ENCODE measurements at places on chromosomes 3 and 15. TPM values are rescaled to one million over a fixed set of nuclear protein-coding genes. Genes with fewer than 3 reads are reported as not detected.

DNA sequence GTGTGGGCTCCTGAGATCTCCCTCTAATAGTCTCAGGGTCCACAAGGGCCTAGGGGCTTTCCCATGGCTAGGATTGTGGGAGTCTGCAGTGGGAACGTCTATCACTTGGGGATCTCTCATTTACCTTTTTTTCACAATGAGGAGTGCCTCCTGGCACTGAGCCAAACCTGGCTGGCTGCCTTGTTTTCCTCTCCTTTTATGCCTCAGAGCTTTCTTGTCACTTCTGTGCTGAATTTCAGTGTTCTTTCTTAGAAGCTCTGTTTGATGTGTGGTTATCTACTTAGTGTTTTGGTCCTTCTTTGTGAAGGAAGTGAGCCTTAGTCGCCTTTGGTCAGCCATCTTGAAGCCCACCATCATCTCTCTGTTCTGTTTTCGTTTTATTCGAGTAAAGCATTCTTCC is 33.9 kb downstream of the DOCK3 start:
- no peak for DNase-seq

- no peak for DNase-seq
Observed at GRCh38 chr3:44665173-44665572, 16.6 kb downstream of the ZNF35 start.

- no peak for DNase-seq
Observed at GRCh38 chr3:40843851-40844548, 319.2 kb downstream of the ZNF621 start.

DNA sequence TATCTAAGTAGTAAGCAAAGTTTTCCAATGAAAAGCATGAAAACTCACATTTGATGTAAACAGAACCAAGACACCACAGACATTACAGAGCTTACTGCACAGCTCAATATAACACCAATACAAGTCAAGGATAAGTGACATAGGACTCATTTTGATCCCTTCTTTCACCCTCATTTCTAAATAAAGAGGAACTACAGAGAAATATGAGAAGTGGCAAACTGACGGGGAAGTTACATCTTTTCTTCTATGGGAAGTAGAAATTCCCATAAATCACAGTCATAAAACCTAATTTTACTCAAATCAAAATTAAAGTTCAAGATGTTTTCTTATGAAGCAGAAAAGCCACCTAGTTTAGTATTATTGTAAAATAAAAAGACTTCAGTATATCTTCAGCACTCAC is 3.8 kb downstream of the ATG3 start:
- DNase-seq, result no peak

- no peak for DNase-seq
Observed at GRCh38 chr15:101310161-101310480, 15.1 kb upstream of the SNRPA1 start.

- DNase-seq, result no peak
Observed at GRCh38 chr15:77866596-77867125, 210.8 kb downstream of the TBC1D2B start.

- DNase-seq, result no peak
Observed at GRCh38 chr3:8981700-8982099, 18.4 kb upstream of the RAD18 start.

DNA sequence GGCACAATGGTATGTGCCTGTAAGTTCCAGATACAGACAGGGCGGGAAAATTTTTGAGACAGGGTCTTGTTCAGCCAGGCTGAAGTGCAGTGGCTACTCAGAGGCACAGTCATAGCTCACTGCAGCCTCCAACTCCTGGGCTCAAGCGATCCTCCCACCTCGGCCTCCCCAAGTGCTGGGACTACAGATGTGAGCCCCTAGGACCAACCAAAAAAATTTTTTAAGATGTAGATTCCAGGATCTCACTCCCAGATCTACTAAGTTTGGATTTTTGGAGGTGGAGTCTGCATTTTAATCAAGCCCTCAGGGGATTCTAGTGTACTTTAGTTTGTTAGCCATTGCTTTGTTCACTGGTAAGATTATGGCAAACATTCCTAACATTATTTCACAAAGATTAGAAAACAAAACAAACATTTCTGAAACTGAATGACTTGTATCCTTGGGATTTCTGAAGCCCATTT is 2.7 kb downstream of the LIPH start:
- no peak for DNase-seq

DNA sequence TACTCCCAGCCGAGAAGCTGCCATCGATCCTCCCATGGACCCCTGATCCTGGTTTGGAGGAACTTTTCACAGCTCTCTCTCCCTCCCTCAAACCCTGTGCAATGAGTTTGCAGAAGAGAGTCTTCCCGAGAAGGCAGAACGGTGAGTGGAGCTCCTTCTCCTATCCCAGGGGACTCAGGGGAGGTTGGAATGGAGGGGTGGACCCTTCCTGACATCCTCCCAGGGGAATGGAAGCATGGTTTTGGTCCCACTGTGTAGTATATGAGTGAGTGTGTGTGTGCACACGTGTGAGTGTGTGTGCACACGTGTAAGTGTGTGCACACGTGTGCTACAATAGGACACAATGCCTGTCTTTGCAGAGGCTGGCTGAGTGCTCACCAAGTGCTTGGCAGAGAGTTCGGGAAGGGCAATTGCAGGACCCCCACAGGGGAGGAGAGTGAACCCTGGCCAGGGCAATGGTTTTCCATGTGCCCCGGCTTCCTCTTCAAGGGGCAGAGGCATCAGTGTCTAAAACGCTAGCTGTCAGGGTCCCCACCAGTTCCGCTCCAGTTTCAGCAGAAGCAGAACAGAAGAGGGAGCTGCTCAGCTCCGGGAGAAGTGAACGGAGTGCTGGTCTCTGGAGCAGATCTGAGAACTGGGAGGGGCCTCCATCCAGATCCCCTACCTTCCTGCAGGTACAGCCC is 13.8 kb upstream of the IL16 start:
- no peak for DNase-seq

GRCh38 chr3:181457190-181457589 is 254.5 kb upstream of the SOX2 start:
- DNase-seq, result no peak

DNA sequence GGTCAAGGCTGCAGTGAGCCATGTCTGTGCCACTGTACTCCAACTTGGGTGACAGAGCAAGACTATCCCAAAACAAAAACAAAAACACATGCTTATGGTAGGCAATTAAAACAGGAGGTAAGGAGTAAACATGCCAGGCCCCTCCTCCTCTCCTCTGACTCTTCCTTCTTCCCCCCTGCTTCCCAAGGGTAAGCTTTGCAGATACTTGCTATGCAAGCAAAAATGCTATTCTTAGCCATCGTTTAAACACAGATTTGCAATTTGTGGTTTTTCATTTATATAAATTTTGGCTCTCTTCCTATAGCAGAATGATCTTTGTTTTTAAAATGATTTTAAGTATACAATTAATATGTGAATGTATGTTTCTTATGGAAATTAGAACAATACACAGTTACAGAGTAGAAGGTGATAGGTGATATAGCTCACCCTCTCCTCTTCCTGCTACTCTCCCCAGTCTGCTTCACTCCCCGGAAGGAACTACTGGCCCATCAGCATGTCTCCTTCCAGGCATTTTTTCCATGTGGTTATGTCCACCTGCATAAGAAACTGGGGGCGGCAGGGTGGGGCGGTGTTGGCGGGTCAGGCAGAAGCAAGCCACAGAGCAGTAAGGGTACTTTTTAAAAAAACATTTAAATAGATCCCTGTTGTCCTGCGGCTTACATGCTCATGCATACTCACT is 42.1 kb downstream of the IGF1R start:
- DNase-seq, result no peak

GRCh38 chr3:142348460-142348859 is 99.4 kb downstream of the XRN1 start:
- no peak for DNase-seq

GRCh38 chr15:68284616-68285258 is 7.2 kb downstream of the FEM1B start:
- no peak for DNase-seq

DNA sequence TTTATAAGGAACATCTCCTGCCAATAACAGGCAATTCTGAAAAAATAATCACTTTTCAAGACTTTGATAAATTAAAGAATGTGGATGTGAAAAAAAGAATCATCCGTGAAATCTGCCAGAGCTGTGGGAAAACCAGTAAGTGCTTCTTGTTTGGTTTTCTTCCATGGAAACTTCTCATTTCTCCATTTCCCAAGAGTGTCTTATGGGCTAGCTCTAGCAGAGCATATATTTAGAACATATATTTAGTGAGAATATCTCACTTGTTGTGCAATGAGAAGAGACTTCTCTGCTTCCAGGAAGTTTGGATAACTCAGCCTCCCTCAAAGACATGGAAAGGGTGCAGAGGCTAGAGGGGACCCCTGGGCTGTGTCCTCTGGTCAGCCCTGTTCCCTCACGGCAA is 49.9 kb downstream of the COL6A5 start:
- DNase-seq, result no peak

DNA sequence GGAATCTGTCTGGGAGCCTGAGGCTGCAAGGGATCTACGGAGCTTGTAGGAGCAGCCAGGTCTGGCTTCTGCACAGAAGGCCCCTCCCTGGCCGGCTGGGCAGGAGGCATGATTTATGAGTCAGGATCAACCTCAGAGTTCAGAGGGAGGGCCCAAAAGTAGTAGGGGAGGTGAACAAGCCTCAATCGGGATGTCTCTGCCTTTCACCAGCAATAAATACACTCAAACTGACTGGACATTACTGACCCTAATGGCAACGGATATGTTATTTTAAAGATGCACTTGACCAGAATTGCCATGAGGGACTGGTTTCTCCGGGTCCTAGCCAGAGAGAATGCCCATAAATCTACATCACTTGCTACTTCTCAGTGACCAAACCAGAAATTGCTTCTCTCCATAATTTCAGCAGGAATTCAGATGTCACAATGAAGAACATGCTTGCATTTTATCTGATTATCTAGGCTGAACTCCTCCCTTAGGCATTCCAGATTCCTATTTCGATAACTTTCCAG is 109.6 kb upstream of the LMOD3 start:
- DNase-seq, result peak; percentile 7

DNA sequence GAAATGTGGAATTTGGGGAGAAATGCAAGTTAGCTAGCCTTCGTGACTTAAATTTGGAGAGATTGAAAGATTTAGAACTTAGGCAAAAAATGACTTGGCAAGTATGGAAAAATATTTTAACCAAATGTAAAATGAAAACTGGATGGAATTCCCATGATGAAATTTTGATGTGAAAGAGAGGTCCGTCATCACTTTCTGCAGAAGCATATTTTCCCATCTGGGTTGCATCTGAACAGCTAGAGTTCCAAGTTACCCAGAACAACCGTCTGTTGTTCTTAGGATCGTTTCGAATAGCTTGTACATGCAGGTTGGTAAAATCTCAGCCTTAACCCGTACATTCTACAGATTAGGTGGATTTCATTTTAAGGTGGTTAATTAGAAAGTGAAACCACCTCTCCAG is 136.3 kb downstream of the GHSR start:
- DNase-seq, result no peak

GRCh38 chr3:138455801-138456716 is 21.6 kb downstream of the ESYT3 start:
- DNase-seq, result no peak

- peak; percentile 87 for DNase-seq
Observed at GRCh38 chr3:111967651-111968274, 11.1 kb upstream of the ABHD10 start.

DNA sequence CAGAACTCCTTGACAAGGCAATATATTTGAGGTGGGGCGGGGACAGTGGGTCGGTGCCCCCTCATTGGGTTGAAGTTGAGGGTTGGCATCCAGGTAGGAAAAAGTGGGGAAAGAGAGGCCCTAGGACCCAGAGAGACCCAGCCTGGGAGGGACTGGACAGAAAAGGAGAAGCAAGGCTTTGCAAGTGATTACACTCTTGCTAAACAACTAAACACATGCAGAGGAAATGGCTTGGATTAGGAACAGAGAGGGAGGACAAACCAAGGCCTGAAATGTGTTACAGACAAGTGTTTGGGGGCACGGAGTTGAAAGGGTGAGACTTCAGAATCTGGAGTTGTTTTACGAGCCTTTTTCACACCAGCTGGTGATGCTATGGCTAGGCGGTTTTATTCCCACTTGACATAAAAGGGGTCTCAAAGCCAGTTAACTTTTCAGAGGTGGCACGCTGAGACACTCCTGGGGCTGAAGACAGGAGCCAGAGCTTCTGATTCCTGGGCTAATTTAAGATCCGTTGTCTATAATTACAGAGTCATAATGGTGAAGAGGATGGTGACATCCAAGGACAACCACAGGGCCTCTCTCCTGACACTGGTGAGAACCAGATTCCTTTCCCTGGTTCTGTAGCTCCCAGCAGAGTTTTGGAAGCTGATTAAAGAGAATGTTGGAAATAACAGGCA is 7.7 kb upstream of the KCTD6 start:
- DNase-seq, result no peak

GRCh38 chr3:107868449-107868848 is 222.4 kb downstream of the CD47 start:
- no peak for DNase-seq

GRCh38 chr3:147356909-147357900 is 49.1 kb downstream of the ZIC4 start:
- DNase-seq, result no peak

DNA sequence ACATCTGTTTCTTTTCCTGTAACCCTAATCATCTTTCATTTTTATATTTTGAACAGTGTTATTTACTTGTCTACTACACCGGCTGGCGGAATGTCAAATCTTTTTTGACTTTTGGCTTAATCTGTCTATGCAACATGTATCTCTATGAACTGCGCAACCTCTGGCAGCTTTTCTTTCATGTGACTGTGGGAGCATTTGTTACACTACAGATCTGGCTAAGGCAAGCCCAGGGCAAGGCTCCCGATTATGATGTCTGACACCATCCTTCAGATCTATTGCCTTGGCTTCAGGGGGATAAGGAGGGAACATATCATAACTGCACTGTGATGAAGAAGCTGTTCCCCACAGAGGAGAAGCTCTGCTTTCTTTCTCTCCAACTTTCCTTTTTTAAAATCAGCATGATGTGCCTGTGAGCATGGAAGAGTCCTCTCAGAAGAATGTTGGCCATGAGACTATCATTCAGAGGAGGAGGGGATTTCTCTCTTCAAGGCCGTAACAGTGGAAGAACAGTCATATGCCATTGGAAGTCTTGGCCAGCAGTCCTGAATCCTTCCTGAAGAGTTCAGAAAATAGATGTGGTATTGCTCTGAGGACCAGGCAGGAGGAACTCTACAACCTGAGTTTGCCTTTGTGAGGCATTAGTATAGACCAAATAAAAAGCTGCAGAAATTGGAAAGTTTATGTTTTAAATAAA is 69.9 kb downstream of the SEC22A start:
- DNase-seq, result no peak

- DNase-seq, result no peak
Observed at GRCh38 chr15:94404733-94405283, 173.4 kb downstream of the MCTP2 start.

UROC1 gene
- not detected for total RNA-seq

TPRG1 gene
- total RNA-seq, result under 0.01 TPM

GP9 gene
- total RNA-seq, result not detected

ST3GAL6 gene
- 24.8 TPM for total RNA-seq

MYH15 gene
- under 0.01 TPM for total RNA-seq

CD80 gene
- total RNA-seq, result not detected

PLCH1 gene
- not detected for total RNA-seq

ADCY5 gene
- total RNA-seq, result under 0.01 TPM

MME gene
- 4.4 TPM for total RNA-seq

CPN2 gene
- not detected for total RNA-seq

TRAIP gene
- total RNA-seq, result 2.4 TPM

DNAJC19 gene
- total RNA-seq, result 21.6 TPM

ST6GAL1 gene
- 44.9 TPM for total RNA-seq

KLHL40 gene
- total RNA-seq, result not detected

BTLA gene
- not detected for total RNA-seq

TMCO5A gene
- total RNA-seq, result not detected

POLQ gene
- total RNA-seq, result 0.99 TPM

ZNF502 gene
- 2.6 TPM for total RNA-seq

KCNMB3 gene
- 2.6 TPM for total RNA-seq
